Mesendoderm (in vitro differentiated cells): ENCODE measurements at places on chromosomes 12 and 14.

DNA sequence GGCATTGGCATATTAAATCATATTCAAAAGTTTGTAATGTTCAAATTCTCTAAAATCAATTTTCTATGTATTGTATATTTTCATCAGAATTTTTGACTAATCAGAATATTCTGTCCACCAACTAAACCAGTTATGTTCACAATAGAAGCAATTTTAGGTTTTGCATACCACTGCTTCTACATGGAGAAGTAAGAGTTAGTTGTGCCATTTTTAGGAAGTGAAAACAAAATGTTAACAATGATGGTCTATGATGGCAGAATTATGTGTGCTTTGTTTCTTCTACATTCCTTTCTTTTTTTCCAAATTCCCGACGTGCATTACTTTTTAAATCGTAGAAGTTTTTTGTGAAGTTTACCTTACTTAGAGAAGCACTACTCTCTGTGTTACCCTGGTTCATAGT is 29.5 kb downstream of the ABHD12B start:
- H3K27me3 ChIP-seq, result no peaks in the 10 kb centered on the region
- DNase-seq, result no peak
- H3K27ac ChIP-seq, result no peak overlapping the region
- H3K4me1 ChIP-seq, result no peaks in the 10 kb centered on the region
- H3K4me3 ChIP-seq, result no peak overlapping the region

DNA sequence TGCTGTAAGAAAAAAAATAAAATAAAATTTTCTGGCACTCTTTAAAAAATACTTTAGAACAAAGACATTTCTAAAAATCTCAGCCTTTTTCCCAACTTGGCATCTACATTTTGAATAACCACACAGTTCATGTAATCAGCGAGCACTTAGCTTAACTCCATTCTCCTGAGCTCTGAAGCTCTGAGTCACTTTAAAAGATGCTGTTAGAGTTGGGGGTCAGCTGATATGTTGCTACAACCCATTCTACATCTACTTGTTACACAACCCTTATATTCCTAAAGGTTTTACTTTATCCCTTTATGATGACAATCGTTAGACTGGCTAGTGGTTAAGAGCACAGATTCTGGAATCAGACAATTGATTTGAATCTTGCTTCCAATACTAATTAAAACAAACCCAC is 48.3 kb downstream of the SLC41A2 start:
- peak; percentile 5 for DNase-seq
- H3K4me1 ChIP-seq, result peaks cover 1% of the 10 kb centered on the region
- H3K27me3 ChIP-seq, result no peaks in the 10 kb centered on the region
- H3K27ac ChIP-seq, result no peak overlapping the region
- no peaks in the 10 kb centered on the region for H3K36me3 ChIP-seq

- no peak overlapping the region for H3K4me3 ChIP-seq
- H3K4me1 ChIP-seq, result peaks cover 15% of the 10 kb centered on the region
- no peaks in the 10 kb centered on the region for H3K27me3 ChIP-seq
- DNase-seq, result peak; percentile 96
Measured at GRCh38 chr14:100372357-100373048, 49.4 kb downstream of the SLC25A47 start.

- H3K36me3 ChIP-seq, result no peaks in the 10 kb centered on the region
- no peak overlapping the region for H3K27ac ChIP-seq
- no peak for DNase-seq
- no peak overlapping the region for H3K4me3 ChIP-seq
Measured at GRCh38 chr12:67048371-67048770, 220.8 kb upstream of the CAND1 start.

DNA sequence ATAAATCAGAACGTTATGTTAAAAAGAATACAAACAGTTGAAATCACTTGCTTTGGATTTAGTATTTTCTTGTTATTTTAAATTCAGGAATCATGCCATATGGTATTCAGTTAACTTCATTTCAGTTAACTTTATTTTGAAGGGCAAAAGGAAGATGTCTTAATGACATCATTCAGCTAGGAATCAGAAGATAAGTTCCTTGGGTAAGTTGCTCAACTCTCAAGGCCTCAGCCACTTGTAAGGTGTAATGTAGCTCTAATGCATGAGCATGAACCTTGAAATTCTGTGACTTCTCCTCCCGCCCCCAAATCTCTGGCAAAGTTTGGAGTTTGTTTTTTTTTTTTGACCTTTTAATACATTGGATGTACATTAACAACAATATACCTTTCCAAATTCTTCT is 42.6 kb downstream of the FRS2 start:
- H3K4me3 ChIP-seq, result no peak overlapping the region
- no peak overlapping the region for H3K27ac ChIP-seq
- H3K4me1 ChIP-seq, result peaks cover 2% of the 10 kb centered on the region

GRCh38 chr12:123027726-123028445 is 47.4 kb downstream of the ARL6IP4 start:
- no peaks in the 10 kb centered on the region for H3K27me3 ChIP-seq
- H3K4me3 ChIP-seq, result no peak overlapping the region
- H3K36me3 ChIP-seq, result no peaks in the 10 kb centered on the region
- no peak overlapping the region for H3K27ac ChIP-seq
- no peaks in the 10 kb centered on the region for H3K4me1 ChIP-seq

GRCh38 chr14:35234012-35234805 is 58.0 kb upstream of the PSMA6 start:
- no peak overlapping the region for H3K4me3 ChIP-seq
- no peak for DNase-seq
- no peaks in the 10 kb centered on the region for H3K4me1 ChIP-seq
- H3K27me3 ChIP-seq, result no peaks in the 10 kb centered on the region

DNA sequence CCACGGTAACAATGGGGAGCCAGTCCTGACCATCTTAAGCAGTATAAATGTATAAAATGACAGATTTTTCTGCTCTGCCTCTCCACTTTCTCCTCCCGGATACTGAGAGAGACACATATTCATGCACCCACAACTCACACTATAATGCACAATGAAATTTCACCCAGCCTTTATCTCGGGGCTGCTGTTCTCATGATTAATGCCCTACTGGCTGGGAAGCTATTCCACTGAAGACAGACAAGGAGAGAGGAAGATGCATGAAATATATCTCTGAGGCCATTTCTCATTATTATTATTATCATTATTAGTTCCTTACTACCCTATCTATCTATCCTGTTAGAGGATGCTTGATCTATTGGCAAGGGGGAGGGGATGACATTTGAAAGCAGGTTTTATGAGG is 501.7 kb downstream of the DIO2 start:
- no peak overlapping the region for H3K4me3 ChIP-seq
- no peaks in the 10 kb centered on the region for H3K36me3 ChIP-seq
- no peak for DNase-seq
- H3K27ac ChIP-seq, result no peak overlapping the region

GRCh38 chr14:95784137-95784536 is 70.2 kb upstream of the TCL1A start:
- no peak overlapping the region for H3K4me3 ChIP-seq
- no peaks in the 10 kb centered on the region for H3K27me3 ChIP-seq
- DNase-seq, result peak; percentile 51
- H3K4me1 ChIP-seq, result no peaks in the 10 kb centered on the region
- no peak overlapping the region for H3K27ac ChIP-seq
- H3K36me3 ChIP-seq, result no peaks in the 10 kb centered on the region

- H3K36me3 ChIP-seq, result no peaks in the 10 kb centered on the region
- no peak for DNase-seq
- H3K4me3 ChIP-seq, result no peak overlapping the region
Measured at GRCh38 chr12:87985069-87985675, 44.0 kb downstream of the C12orf50 start.

DNA sequence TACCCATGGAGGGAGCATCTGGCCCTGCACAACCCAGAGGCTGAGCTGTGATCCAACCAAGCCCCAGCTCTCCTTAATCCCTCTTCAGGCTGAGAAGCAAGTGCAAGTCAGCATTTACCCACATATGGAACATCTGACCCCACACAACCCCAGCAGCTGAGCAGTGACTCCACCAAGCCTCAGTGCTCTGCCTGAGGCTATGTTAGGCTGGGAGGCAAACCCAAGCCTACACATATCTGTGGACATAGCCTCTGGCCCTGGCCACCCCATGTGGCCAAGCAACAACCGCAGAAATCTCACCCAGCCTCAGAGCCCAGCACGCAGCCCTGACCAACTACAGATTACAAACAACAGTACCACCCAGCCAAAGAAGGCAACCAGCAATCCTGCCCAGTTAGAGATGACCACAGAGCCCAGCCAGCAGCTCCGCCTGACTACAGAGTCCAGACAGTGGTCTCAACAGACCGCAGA is 142.8 kb downstream of the NUAK1 start:
- no peaks in the 10 kb centered on the region for H3K27me3 ChIP-seq
- H3K4me1 ChIP-seq, result peaks cover 4% of the 10 kb centered on the region
- DNase-seq, result no peak
- no peak overlapping the region for H3K4me3 ChIP-seq

- no peak for DNase-seq
- no peaks in the 10 kb centered on the region for H3K36me3 ChIP-seq
- H3K27ac ChIP-seq, result no peak overlapping the region
- peaks cover 8% of the 10 kb centered on the region for H3K4me1 ChIP-seq
- no peak overlapping the region for H3K4me3 ChIP-seq
Measured at GRCh38 chr14:71610797-71611196, 321.4 kb upstream of the RGS6 start.
